ENCODE measurements at places on chromosomes 3 and 15.

- no peak for DNase-seq
Measured at GRCh38 chr3:177679568-177680471, 482.5 kb upstream of the TBL1XR1 start.

GRCh38 chr3:53731934-53732624 lies 114.1 kb downstream of the CHDH start:
- no peak for DNase-seq

DNA sequence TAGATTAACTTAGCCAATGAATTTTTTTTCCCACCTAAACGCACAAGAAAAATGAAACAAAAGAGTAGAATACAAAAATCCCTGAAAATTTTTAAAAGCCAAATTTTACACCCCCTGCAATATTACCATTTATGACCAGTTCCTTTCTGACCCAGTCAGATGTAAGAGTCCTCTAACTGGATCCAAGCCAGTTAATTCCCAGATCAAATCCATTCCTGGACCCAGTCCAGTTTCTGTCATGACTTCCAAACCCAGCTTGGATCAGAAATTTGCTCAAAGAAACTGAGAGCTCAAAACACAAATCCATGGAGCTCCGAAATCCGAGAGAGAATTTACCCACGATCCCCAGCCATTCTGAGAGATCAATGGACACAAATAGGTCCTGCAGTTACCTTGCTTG lies 17.0 kb upstream of the ALDH1L1 start:
- no peak for DNase-seq

- DNase-seq: no peak
Measured at GRCh38 chr15:58731756-58732535, 17.6 kb downstream of the ADAM10 start.

DNA sequence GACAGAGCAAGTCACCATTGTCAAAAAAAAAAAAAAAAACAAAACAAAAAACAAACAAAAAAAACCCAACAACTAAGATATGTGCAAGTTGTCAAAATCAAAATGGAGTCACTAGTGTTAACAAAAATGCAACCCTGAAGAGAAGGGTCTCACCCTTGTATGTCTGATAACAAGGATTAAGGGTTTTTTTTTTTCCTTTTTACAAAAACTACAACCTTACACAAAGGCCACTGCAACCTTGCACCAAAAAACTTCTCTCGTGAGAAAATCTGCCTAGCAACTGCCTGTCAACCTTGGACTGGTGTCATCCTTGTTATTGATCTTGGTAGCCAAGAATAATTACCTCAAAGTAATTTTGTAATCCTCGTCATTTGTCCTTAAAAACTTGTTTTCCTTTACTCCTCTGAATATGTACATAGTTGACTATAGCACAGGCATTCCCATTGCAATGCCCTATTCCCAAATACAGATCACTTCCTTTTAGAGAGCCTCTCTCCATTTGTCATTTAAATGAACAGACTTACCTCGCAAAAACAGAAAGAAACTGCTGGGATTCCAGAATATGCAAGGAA lies 24.0 kb downstream of the TFRC start:
- no peak for DNase-seq

Measured in NCI-H526 (cell line).